ENCODE measurements at places on chromosomes 12 and 14. TPM values are rescaled to one million over a fixed set of nuclear protein-coding genes. Genes with fewer than 3 reads are reported as not detected.

SERPINA10 gene
- total RNA-seq, result not detected

ANAPC7 gene
- total RNA-seq, result 35.8 TPM

ANO2 gene
- total RNA-seq, result 96.8 TPM

MAP1LC3B2 gene
- total RNA-seq, result 0.32 TPM

SIX6 gene
- not detected for total RNA-seq

FAIM2 gene
- not detected for total RNA-seq

CIROP gene
- total RNA-seq, result not detected

CEP128 gene
- total RNA-seq, result 4.3 TPM
